ENCODE measurements at places on chromosomes 2 and 18. TPM values are rescaled to one million over a fixed set of nuclear protein-coding genes. Genes with fewer than 3 reads are reported as not detected.

The B3GNT7 gene
- total RNA-seq = under 0.01 TPM

The FSHR gene
- not detected for total RNA-seq

The C18orf32 gene
- total RNA-seq = 13.4 TPM

The CCL20 gene
- total RNA-seq = 57.5 TPM

The ELOA2 gene
- total RNA-seq = not detected

The KIAA2012 gene
- total RNA-seq = under 0.01 TPM

The MAL gene
- total RNA-seq = 0.96 TPM

The ITGA4 gene
- 86.3 TPM for total RNA-seq

The SLC16A14 gene
- 0.58 TPM for total RNA-seq

The TMEFF2 gene
- under 0.01 TPM for total RNA-seq

The FARP2 gene
- 33.8 TPM for total RNA-seq

The TUBB6 gene
- total RNA-seq = 1,374 TPM

The CAPN14 gene
- total RNA-seq = 0.28 TPM

The EPC2 gene
- total RNA-seq = 14.0 TPM

The CREG2 gene
- total RNA-seq = 1.1 TPM

The MARCHF4 gene
- 3.3 TPM for total RNA-seq

The COL4A4 gene
- 24.0 TPM for total RNA-seq

The PREB gene
- total RNA-seq = 44.5 TPM

The MYO5B gene
- 0.28 TPM for total RNA-seq

The PSMA8 gene
- under 0.01 TPM for total RNA-seq

The HOXD3 gene
- total RNA-seq = 0.28 TPM

The EVX2 gene
- total RNA-seq = not detected

The COLEC11 gene
- total RNA-seq = 1.2 TPM

The PDE11A gene
- under 0.01 TPM for total RNA-seq

The DNAH6 gene
- under 0.01 TPM for total RNA-seq

The CYP27C1 gene
- not detected for total RNA-seq

Measured in regular cardiac myocyte (primary cell).